HFFc6 (cell line): ENCODE measurements at places on chromosomes 3 and 15.
A peak's percentile ranks its signal among the peaks of the same experiment; 100 is the strongest.

DNA sequence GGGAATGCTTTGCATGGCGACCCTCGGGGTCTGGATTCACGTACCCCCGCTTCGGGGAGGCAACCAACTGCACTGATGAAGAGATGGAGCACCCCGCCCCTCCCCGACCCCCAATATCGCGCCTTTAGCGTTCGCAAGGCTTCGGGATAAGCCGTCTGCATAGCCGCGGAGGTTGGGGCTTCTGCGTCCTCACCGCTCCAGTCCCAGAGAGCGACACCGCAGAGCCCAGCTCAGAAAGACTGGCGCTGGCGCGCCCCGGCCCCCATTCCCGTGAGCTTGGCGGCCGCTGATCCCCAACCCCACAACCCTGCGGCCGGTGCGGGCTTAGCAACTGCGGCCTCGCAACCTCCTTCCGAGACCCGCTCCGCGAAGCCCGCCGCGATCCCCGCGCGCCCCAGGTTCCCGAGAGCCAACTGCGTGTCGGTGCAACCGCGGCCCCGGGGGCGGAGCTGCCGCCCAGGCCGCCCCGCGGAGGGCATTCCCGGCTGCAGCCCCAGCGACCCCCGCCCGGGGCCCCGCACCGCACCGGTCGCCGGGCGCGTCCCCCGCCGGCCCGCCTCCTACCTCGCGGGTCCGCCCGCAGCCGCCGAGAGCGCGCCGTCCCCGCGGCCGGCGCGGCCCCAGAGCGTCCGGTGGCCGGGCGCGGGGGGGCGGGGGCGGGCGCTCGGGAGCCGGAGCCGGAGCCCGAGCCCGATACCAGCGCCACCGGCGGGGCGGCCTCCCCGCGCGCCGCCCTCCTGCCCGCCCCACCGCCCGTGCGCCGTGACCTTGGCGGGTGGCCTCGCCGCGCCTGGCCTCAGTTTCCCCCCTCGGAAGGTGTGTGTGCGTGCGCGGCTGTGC lies 79.5 kb downstream of the IQSEC1 start:
- no peak for DNase-seq

DNA sequence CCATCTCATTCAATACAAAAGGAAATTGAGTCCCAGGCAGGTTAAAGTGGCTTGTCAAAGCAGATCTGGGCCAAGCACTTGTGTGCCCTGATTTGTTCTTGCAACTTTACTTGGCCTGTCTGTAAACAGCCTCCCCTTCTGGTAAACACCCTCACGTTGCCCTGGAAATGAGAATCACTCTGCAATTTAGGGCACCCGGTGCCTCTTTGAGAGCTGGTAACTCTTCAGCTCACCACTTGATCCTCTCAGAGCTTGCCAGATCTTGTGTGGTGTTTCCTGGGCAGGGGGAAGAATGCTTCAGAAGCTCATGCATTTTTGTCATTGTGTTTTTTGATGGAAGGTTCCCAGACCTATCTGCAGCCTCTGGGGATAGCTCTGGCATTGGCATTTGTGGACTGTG lies 11.3 kb downstream of the MED12L start:
- no peak for DNase-seq

DNA sequence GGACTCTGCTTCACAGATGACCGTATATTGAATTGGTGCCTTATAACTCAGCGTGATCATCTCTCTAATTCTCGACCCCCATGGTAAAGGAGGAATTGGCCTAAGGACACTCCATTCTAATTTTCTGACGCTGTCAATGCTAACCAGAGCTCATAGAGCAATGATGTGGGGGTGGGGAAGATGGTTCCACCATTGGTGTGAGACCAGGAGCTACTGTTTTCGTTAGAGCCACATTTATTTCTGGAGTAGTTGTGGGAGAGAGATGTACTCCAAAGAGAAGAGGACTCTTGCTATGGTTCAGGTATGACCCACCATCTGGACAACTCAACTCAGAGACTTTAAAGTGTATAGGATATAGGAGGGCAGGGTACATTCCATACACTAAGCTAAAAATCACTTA lies 16.3 kb downstream of the ZBTB38 start:
- no peak for DNase-seq

DNA sequence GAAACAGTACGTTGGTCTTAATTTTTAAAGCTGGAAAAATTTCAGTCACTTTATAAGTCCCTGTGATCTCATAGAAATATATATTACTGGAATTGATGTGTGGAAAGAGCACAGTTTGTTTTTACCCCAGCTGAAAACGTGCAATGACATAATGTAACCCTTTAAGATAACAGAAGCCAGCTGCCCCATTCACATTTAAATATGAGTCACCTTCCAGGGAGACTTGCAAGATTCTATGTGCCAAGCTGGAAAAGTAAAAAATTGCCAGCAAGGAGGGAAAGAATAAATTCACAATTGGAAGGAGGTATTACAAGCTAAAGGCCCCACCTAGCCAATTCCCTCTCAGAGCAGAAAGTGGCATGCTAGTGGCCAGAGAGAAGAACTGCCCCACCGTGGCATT lies 50.2 kb downstream of the SAMMSON start:
- DNase-seq: peak; percentile 7

DNA sequence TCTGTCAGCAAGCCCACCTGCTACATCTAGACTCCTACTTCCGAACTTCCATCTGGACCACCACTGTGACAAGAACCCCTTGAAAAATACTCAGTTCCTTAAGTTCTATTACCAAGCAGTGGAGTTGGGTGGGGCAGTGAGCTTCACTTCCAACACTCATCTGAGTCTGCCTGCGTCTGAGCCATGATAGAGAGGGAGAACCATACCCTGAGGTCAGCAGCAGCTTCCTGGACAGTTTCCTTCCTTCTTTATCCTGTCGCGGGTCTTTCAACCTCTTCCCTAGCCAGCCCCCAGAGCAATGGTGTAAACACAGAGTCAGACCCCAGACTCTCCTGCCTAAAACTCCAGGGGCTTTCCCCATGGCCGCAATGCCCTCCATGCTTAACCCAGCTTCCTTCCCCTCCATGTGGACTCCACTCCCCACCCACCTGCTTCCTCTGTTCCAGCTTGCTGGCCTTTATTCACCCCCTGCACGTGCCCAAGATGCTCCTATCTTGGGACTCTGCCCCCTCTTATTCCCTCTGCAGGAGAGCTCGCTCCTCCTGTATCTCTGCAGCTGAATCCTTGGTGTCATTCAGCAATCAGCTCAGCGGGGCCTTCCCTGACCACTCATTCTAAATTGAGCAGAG lies 211.2 kb downstream of the SHQ1 start:
- no peak for DNase-seq

DNA sequence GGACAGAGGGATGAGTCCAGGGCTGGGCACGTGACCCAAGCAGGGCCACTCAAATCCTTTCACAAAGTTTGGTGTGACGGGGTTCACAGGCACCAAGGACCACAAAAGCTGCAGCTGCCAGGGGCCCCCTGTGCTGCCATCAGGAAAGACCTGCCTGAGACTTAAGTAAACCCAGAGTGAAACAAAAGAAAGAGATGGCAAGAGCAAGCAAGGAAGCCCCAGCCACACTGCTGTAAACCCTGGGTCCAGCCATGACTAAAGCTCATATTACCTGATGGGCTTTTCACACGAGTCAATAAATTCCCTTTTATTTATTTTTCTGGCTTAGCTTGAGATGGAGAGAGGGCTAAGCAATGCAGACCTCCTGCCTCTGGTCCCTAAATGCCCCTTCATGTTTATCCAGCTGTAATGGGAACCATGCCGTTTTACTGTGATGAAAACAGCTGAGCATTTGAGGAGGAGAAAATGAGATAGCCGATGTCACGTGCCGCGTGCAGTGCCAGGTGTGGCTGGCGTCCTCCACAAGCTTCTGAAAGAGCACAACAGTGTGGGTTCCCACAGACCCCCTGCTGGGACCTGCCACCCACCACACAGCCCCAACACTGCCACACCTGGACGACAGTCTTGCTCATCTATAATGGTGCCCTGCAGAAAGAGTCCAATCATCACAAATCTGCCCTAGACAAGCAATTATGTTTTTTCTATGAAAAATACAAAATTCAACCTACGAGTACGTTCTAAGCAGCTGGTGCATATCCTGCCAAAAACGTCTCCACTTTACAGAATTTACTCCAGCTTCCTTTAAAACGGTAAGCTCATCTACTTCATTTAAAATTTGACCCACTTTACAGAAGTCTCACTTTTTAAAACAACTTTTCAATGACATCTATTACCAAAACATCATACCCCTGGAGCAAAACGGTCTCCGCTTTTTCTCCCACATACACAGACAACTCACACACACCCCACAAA lies 34.2 kb downstream of the ADAMTS17 start:
- no peak for DNase-seq

GRCh38 chr3:126996905-126997304 lies 14.0 kb downstream of the PLXNA1 start:
- no peak for DNase-seq

DNA sequence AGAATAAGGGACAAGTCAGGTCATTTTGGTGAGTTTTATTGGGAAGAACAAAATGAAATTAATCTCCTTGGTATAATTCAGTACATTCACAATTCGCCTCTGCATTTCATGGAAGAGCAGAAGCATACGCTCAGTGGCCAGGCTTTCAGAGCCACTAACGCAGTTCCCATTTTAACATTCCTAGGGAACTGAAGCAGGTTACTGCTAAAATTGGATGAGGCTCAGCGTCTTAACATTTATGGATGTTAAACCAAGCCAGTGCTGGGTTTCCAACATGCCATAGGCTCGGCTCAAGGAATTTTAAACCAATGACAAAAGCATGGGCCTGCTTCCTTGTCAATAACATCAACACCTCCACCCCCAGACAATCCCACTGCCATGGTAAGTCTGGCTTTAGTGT lies 172.7 kb upstream of the PRICKLE2 start:
- DNase-seq: no peak
